ENCODE measurements at places on chromosomes 7 and 10.

- DNase-seq: no peak
These were observed 57.0 kb downstream of the STK32C start for GRCh38 chr10:132250481-132251475.

GRCh38 chr10:34147641-34148304 lies 667.3 kb downstream of the PARD3 start:
- DNase-seq: no peak

DNA sequence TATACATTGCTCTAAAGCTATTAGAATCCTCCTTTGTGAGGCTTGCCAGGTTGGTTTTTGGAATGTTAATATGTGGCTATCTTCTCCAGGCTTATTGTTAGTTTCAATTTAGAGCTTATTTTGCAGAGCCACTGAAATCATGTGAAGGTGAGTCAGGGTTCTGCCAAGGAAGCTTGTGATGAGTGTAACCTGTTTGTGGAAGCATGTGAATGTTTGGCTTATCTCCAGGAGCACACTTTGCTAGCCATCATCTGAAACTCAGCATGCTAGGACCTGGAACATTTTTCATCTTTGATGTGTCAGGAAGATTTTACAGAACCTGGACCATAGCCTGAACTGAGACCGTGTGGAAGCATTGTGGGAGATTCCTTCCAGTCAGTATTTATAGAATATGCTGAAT lies 197.3 kb downstream of the PPP1R9A start:
- no peak for DNase-seq

GRCh38 chr10:96834120-96834519 lies 2.0 kb downstream of the LCOR start:
- no peak for DNase-seq

- peak; percentile 43 for DNase-seq
These were observed 3.8 kb downstream of the DEPP1 start for GRCh38 chr10:44974628-44975430.

DNA sequence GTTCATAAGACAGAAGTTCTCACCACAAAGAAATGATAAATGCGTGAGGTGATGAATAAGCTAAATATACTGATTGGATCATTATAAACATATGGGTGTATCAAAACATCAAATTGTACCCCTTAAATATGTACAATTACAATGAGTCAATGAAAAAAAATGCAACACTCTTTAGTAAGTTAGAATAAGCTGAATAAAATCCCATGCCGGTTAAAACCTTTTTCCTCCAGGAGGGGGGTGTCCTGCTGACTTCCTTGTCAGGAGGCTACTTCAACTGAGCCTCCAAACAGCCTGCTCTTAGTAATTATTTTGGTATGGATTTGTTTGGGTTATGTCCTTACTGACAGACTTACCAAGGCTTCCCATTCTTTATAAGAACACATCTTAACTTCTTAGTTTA lies 649.1 kb downstream of the INHBA start:
- DNase-seq: no peak

- no peak for DNase-seq
These were observed 24.0 kb downstream of the COBL start for GRCh38 chr7:51292596-51292995.

- no peak for DNase-seq
These were observed 71.9 kb upstream of the DUSP5 start for GRCh38 chr10:110425684-110426293.

DNA sequence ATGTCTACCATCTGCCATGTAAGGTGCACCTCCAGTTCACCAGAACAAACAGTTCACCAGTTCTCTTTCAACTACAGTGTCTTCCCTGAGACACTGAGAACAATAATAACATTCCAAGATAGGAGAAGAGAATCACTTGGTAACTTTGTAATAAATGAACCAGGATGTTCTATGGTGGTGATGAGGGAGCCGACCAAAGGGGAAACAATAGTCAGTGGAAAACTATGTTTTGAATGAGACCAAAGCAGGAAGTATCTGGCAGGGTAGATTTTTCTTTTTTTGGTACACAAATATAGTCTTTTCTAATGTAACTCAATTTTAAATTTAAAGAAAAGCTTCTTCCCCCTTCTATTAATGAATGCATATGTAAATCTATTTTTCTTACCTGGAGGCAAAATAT lies 20.0 kb downstream of the HYAL4 start:
- no peak for DNase-seq

- DNase-seq: no peak
These were observed 9.4 kb upstream of the GTPBP10 start for GRCh38 chr7:90337106-90337505.

GRCh38 chr7:90303241-90303640 lies 17.9 kb downstream of the FAM237B start:
- no peak for DNase-seq

DNA sequence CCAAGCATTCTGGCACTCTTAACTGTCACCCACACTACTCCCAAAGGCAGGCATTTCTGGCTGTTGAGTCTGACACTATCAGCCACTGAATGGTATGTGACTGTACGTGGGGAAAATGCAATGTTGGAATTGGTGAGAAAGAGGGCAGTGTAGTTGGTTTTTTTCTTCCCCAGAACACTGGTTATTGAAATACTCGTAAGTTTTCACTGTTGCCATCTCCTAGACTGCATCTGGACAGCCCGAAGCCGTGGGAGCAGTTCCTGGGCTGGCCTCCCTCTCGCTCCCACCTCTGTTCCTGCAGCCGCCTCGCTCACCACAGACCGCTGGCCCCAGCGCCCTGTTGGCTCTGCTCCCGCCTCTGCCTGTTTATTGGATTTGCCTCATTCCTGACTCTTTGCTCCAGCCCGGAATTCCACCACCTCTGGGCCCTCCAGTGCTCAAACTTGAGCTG lies 5.7 kb downstream of the PLCE1 start:
- DNase-seq: no peak

- DNase-seq: no peak
These were observed 819 bp downstream of the UNCX start for GRCh38 chr7:1233333-1234048.

GRCh38 chr10:98917828-98918227 lies 317.8 kb downstream of the HPSE2 start:
- no peak for DNase-seq

GRCh38 chr7:7968544-7969305 lies at the start of gene GLCCI1:
GLCCI1 (plus strand) TSS chr7:7968796; CDS start chr7:7969351, 555 bp downstream.
- peak; percentile 95 for DNase-seq

- DNase-seq: no peak
These were observed 44.5 kb upstream of the TRIM8 start for GRCh38 chr10:102599565-102600327.

DNA sequence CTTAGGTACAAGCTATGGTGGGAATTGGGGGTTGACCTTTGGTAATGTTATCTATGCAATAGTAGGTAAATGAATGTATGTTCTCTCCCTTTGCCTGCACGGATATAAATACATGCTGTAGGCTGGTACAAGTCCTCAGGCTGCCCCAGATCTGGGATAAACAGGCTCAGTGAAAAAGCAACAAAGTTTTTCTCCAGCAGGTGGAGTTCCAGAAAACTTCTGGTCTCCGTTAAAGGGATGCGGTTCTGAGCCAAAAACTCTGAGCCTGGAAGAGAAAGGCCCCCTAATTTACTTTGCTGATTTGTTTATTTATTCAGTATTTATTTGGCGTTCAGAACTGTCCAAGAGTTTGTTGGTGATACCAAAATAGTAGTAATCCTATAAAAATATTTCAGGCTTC lies 204.7 kb downstream of the ADRA2A start:
- DNase-seq: no peak
